ENCODE measurements at places on chromosomes 2 and 18.
A peak's percentile ranks its signal among the peaks of the same experiment; 100 is the strongest.

GRCh38 chr2:174026122-174026845 lies 61.1 kb upstream of the SP3 start:
- DNase-seq = peak; percentile 63

DNA sequence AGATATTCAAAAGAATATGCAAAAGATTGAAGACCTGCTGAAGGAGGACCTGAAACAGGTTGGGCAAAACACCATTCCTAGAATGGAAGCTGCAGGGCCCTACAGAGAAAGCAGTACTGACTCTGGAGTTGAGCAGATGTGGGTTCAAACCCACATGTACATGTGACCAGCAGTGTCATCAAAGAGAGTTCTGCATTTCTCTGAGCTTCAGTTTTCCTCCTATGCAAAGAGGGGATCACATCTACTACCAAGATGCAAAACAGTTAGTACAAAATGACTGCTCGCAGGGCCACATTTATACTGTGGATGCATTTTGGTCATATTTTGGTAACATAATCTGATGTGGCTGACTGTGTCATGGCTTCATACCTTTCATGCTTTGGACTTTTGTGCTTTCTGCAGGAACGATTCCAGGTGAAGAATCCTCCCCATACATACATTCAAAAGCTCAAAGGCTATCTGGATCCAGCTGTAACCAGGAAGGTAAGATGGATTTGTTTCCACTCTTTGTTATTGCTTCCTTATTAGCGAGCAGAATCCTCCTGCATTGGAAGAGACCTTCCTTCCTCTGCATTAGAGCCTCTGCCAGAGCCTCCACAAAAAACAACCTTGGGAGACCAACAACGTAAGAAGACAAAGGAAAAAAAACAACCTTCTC lies 174.8 kb downstream of the PRPF40A start:
- DNase-seq = no peak

DNA sequence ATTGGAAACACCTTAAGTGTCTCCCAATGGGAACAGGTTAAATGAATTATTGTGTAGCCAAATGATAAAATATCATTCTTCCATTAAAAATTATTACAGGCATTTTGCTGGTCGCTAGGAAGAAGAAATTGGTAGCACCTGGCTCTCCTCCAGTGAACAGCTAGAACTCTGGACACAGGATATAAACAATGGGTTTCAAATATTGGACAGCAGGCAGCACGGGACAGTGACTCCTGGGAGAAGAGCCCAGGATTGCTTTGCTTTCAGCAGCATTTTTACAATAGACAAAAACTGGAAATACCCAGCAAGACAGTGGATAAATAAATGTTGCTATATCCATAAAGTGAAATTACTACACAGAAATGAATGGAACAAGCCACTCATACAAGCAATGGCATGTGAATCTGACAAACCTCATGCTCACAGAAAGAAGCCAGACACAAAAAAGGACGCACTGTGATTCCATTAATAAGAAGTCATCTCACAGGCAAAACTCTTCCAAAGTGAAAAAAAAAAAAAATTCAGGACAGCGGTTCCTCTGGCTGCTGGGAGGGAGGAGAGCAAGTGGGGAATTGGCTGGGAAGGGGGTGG lies 50.5 kb downstream of the LAMA1 start:
- no peak for DNase-seq

DNA sequence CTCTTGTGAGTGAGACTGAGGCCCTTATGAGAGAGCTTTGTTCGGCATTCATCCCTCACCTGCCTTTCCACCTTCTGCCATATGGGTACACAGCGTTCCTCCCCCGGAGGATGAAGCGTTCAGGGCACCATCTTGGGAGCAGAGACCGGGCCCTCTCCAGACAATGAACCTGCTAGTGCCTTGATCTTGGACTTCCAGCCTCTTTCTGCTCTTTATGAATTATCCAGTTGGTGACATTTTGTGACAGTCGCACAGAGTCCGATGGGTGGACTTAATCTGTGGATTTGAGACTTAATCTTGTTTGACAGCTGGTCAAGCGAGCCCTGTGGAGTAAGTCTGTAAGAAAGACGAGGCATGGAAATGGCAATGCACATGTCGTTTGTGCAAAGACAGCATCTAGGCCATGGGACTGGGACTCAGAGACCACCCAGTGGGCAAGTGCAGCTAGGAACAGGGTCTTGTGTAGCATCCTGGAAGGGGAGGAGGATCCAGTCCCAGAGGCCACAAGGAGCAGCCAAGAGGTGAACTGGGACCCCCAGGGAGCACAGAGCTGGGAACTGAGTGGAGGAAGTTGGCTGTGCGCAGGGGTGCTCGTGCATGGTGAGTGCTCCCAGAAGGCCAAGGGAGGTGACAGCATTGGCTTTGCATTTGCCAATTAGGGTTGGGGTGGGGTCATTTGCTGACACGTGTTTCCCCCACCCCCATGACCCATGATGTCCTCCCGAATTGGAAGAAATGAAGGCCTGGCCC lies 69.5 kb upstream of the HDAC4 start:
- no peak for DNase-seq

DNA sequence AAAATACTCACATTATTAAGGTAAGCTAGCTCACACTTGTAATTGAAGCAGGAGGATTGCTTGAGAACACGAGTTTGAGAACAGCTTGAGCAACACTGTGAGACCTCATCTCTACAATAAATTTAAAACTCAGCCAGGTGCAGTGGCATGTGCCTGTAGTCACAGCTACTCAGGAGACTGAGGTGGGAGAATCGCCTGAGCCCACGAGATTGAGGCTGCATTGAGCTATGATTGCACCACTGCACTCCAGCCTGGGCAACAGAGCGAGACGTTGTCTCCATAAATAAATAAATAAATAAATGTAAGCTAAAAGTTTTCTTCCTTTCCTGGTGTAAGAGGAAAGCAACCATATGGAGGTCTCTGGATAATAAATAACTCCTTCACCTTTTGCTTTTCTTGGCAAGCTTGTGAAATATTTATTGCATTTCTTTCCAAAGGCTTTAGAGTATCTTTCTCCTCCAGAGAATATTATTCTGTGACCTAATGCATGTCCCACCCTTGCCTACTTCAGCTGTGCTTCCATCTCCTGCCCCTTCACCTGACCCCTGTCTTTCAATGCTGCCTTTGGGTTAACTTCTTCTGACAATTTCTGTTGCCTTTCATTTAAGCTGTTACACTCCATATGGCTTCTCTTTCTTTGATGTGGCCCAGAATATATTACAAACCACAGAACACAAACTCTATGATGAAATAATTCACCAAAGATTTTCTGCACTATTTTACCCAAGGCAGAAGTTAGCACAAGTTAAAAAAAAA lies 280.7 kb upstream of the RND3 start:
- DNase-seq = no peak

DNA sequence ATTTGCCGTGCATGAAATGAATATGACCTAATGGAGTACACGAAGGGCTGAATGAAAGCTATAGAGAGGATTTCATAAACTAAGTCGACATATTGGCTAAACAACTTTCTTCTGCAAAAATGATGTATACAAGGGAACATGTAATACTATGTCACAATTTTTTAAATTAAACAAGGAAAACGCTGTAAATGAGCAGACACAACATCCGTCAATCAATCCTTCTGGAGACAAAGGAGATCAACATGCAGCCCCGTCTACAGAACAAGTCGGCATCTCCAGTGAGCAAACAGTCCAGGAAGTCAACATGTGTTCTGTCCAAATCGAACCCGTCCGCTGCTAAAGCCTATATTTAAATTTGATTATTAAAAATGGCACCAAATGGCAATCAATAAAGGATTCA lies 180.8 kb downstream of the TCF4 start:
- peak; percentile 14 for DNase-seq
